ENCODE measurements at places on chromosomes 5 and 9. TPM values are rescaled to one million over a fixed set of nuclear protein-coding genes. Genes with fewer than 3 reads are reported as not detected.

GRCh38 chr9:123302348-123303214 is 34.2 kb upstream of the STRBP start:
- DNase-seq: no peak

DNA sequence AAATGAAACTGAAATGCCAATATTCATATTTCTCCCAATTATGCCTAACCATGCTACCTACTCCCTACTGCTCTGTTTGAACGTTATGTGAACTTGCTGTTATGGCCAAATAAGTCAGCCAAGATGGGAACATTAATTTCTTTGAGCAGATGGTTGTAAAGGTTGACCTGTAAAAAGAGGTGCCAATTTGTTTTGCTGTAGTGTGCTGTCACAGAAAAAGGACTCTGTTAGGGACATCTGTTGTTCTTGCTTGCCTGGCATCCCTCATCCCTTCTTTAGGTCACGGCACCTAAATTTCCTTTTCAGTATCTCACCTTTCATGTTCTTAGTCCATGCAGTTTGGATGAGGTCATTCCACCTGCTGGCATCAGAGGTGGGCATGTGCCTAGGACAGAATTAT is 35.4 kb downstream of the GDNF start:
- DNase-seq: no peak

GRCh38 chr5:177089127-177089526 is 2.4 kb downstream of the FGFR4 start:
- no peak for DNase-seq

Gene RNF44
- total RNA-seq: 0.24 TPM

Gene GDNF
- total RNA-seq: 1.9 TPM

Gene HTR1A
- total RNA-seq: not detected

Measured in umbilical cord (tissue), 2 donors.